Testis (tissue), 5 donors: ENCODE measurements at places on chromosomes 16 and 17. TPM values are rescaled to one million over a fixed set of nuclear protein-coding genes. Genes with fewer than 3 reads are reported as not detected.
A peak's percentile ranks its signal among the peaks of the same experiment; 100 is the strongest.

GRCh38 chr17:46730679-46731078, 87.8 kb downstream of the WNT3 start:
- H3K4me3 ChIP-seq = no peak overlapping the region
- DNase-seq = no peak
- no peaks in the 10 kb centered on the region for H3K27me3 ChIP-seq
- no peaks in the 10 kb centered on the region for H3K36me3 ChIP-seq

GRCh38 chr17:75753514-75754377, 11.2 kb downstream of the GALK1 start:
- DNase-seq = peak; percentile 69
- H3K27ac ChIP-seq = peak overlapping the region; percentile 27
- H3K27me3 ChIP-seq = no peaks in the 10 kb centered on the region

- peak overlapping the region; percentile 59 for H3K27ac ChIP-seq
- no peaks in the 10 kb centered on the region for H3K36me3 ChIP-seq
- DNase-seq = no peak
- peak overlapping the region; percentile 4 for H3K4me3 ChIP-seq
Observed at GRCh38 chr16:73166947-73167550, 119.1 kb upstream of the ZFHX3 start.

DNA sequence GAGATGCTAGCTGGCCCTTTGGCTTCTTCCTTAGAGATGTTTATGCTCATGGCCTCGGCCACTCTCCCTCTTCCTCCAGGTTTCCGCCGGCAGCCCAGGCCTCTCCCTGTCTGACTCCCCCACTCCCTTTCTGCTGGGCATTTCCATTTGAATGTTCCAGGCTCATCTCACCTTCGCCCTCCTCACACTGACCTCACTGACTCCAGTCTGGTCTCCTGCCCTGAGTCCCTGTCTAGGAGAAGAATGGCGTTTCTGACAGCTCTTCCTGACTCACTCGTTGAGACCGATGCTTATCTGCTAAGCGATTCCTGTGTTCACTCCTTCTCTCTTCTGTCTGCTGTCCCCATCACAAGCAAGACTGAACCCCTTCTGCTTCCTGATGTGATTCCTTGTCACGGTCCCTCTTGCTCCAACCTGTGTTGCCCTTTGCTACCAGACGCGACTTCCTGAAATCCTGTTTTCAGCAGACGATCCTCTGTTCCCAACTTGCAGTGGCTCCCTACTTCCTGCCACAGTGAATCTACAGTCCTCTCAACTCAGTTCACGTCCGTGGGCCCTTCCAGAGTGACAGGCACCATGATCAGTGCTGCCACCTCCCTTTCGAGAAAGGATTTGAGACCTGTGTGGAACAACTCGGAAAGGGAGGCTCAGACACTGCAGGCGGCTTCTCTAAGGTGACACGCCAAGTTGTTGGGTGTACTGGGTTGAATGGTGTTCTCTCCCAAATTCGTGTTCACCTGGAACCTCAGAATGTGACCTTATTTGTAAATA, 176.4 kb downstream of the MSI2 start:
- peaks cover 6% of the 10 kb centered on the region for H3K4me1 ChIP-seq
- DNase-seq = no peak
- no peaks in the 10 kb centered on the region for H3K27me3 ChIP-seq
- H3K36me3 ChIP-seq = no peaks in the 10 kb centered on the region
- no peak overlapping the region for H3K4me3 ChIP-seq

MYOCD gene
- total RNA-seq = 13.3 TPM

DNA sequence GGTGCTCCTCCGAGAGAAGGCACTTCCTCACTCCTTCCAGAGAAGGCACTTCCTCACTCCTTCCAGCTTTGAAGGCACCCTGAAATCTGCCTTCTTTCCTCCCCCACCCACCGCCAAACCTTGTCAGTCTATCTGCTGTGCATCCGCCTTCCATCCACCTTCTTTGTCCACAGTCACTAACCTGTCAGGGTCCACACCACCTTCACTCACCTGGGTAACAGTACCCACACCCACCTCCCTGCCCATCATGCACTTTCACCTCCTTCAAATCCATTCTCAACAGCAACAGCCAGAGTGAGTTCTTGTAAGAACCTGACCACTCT, 5.2 kb downstream of the CCDC102A start:
- H3K27me3 ChIP-seq = no peaks in the 10 kb centered on the region
- H3K36me3 ChIP-seq = no peaks in the 10 kb centered on the region
- no peak overlapping the region for H3K4me3 ChIP-seq
- peaks cover 27% of the 10 kb centered on the region for H3K4me1 ChIP-seq
- no peak overlapping the region for H3K27ac ChIP-seq

GRCh38 chr16:23175651-23176050, 6.9 kb upstream of the SCNN1G start:
- no peak overlapping the region for H3K27ac ChIP-seq
- H3K4me1 ChIP-seq = no peaks in the 10 kb centered on the region
- no peaks in the 10 kb centered on the region for H3K27me3 ChIP-seq
- no peaks in the 10 kb centered on the region for H3K36me3 ChIP-seq
- no peak for DNase-seq

- DNase-seq = no peak
- no peaks in the 10 kb centered on the region for H3K36me3 ChIP-seq
- H3K27me3 ChIP-seq = no peaks in the 10 kb centered on the region
- no peaks in the 10 kb centered on the region for H3K4me1 ChIP-seq
- H3K4me3 ChIP-seq = no peak overlapping the region
- no peak overlapping the region for H3K27ac ChIP-seq
Observed at GRCh38 chr17:76473541-76473985, 6.2 kb downstream of the AANAT start.

CDH1 gene
- total RNA-seq = 0.94 TPM

GRCh38 chr16:49619811-49620157, 236.1 kb downstream of the ZNF423 start:
- peak overlapping the region; percentile 75 for H3K27ac ChIP-seq
- no peaks in the 10 kb centered on the region for H3K36me3 ChIP-seq
- no peak overlapping the region for H3K4me3 ChIP-seq
- H3K4me1 ChIP-seq = peaks cover 14% of the 10 kb centered on the region
- H3K27me3 ChIP-seq = no peaks in the 10 kb centered on the region
- no peak for DNase-seq

GRCh38 chr17:55903028-55903690, 152.3 kb downstream of the PCTP start:
- no peaks in the 10 kb centered on the region for H3K4me1 ChIP-seq
- H3K27ac ChIP-seq = no peak overlapping the region

DNA sequence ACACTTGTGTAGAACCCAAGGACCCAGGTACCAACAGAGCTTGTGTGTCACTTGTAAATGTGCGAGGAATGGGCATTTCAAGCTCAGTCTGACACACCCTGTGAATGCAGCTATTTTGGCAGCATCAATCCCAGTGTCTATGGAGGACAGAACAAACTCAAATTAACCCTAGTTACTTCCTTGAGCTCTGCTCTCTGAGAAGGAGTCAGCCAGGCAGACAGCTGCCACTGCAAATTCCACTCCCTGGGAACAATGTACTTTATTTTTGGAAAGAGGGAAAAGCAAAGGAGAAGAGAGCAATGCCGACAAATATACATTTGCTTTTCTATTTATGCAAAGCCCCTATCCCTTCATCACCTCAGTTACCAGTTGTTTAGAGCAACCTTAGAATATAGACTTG, 48.4 kb upstream of the NOG start:
- no peak overlapping the region for H3K27ac ChIP-seq
- no peaks in the 10 kb centered on the region for H3K27me3 ChIP-seq
- no peaks in the 10 kb centered on the region for H3K36me3 ChIP-seq
- no peaks in the 10 kb centered on the region for H3K4me1 ChIP-seq
